ENCODE measurements at places on chromosomes 2 and 18.

DNA sequence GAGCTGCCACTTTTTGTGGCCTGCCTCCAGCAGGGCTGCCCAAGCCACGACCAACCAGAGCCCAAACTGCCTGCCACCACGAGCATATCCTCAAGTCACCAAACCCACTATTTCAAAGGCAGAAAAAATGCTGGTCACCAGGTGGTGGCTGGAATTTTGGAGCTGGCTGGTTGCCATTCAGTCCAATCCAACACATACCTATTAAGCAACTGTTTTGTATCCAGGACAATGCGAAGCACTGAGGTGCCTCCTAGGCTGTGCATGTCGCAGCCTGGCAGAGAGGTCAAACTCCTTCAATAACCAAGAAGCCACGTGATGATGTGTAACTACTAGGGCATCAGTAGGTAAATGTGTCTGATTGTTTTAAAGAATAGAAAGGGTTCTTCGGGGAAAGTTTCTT is 108.3 kb upstream of the PPP1CB start:
- DNase-seq: no peak

- DNase-seq: no peak
Measured at GRCh38 chr2:55063226-55063625, 13.0 kb upstream of the RTN4 start.

DNA sequence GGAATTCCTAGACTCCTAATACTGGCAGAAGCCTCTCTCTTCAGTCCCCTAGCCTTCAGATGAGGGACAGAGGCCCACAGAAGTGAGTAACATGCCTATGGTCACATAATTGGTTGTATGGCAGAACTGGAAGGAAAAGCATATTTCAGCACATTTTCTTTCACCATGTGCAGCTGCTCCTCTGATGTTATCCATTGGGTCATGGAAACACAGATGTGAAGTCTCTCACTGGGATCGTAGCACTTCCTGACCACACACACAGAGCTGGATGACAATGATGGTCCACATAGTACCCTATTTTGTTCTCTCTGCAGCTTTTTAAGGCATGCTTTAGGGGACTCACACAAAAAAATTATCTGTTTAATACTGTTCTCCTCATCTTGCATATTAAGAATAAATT is 24.5 kb downstream of the MYO3B start:
- DNase-seq: no peak

- peak; percentile 36 for DNase-seq
Measured at GRCh38 chr2:88626171-88627054, 851 bp downstream of the EIF2AK3 start.

DNA sequence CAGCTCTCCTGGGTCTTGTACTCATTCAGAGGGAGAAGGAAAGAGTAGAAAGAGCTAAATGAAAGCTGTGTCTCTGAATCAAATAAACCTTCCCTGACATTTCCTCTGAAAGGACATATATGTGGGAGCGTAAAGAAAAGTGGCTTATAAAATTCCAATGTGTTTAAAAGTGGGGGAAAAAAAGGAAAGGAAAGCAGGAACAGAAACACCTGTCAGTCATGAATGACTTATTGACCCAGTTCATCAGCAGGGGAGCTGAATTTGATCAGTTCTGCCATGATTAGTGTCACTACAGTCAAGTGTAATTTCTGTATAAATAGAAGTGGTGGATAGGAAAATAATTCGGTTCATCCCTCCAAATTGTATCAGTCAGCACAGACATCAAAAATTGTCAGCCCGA is 382.5 kb downstream of the ERBB4 start:
- DNase-seq: no peak

Data from stimulated activated CD4-positive, alpha-beta T cell treated with anti-CD3 and anti-CD28 coated beads, Interleukin-12 subunit alpha, Interleukin-12 subunit beta, amount 100 ng/mL, for 4 hours (primary cell).